ENCODE measurements at places on chromosomes 7 and 10.

GRCh38 chr7:14045651-14046050, 56.2 kb upstream of the ETV1 start:
- DNase-seq = no peak

DNA sequence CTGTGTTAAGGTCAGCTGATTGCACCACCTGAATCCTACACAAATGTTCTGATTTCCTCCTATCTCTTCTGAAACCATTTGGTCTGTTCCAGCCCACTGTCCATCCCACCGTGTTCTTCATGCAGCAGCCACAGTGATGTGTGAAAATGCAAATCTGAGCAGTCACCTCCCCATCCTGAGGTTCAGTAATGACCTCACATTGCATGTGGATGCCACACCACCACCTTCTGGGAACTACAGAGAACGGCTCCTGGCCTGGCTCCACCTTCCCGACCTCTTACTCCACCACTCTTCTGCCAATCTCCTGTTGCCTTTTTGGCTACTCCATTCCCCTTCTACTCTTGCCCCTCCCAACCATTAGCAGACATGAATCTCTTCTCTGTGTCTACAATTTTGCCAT, 244.4 kb downstream of the TNS3 start:
- no peak for DNase-seq

DNA sequence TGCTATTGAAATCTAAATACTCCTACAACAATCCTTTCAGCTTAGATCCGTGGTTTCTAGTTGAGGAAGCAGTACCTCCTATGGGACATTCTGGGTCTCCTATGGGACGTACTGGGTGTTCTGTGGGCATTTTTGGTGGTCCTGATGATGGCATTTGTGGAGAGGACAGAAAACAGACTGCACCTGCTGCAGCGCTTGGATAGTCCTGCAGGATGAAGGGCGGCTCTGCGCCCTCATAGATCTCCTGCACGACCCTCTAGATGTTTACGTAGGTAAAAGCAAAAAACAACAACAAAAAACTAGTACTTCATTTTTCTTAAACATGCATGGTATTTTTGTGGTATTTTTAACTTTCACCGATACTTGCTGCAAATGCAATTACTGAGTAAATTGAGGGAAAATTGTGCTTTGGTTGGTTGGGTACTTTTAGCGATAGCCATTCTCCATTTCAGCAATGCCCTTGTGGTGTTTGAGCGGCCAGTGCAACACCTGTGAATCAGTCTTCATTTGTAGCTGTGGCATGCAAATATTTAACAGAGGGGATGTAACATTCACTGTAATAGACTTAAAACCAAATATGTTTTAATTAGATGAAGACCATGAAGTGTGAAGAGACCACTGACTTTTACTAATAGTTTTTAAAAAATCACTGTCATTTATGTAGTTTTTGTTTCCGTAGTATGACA, 461.2 kb downstream of the SDK1 start:
- no peak for DNase-seq

DNA sequence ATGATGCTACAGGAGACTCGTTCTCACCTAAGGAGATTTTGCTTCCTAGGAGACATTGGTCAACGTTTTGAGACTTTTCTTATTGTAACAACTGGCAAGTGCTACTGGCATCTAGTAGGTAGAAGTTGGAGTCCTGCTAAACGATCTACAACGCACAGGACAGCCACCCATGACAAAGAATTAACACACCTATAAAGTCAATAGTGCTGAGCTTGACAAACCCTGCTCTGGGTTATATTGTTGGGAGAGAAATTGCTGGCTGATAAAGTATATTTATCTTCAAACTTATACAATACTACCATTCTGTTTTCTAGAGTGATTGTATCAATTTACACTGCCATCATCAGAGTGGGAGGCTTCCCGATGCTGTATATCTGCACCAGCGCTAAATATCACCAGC, 57.8 kb downstream of the SAMD9 start:
- no peak for DNase-seq

DNA sequence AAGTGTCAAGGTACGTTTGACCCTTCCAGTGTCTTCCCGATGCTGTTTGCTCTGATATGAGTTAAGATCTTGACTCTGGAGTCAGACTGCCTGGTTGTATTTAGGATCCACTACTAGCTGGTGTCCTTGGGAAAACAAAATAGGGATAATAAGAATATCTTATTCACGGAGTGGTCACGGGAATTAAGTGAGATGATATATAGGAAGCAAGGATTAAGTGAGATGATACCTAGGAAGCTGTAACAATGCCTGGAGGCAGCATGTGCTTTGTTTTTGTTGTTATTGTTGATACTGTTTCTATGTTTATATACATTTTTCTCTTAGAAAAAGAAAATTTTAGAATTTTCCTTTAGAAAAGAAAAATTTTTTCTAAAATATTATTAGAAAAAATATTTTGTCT, 87.0 kb downstream of the LYZL1 start:
- no peak for DNase-seq

DNA sequence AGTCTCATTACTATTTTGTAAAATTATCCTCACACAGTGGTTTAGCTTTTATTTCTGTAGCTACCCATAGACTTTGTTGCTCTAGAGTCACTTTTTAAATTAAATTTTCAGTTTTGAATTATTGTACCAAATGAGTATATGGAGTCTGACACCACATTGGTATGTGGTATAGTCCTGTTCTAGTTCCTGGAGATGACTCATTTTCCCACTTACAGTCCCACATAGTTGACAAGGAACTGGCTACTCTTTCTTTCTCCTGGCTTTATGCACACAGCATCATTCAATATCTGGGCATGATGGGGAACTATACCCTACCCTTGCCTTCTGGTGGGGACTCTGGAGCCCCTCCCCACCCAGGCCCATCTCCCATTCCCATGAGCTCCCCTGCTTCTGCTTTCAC, 92.6 kb upstream of the RAB11FIP2 start:
- DNase-seq = no peak

DNA sequence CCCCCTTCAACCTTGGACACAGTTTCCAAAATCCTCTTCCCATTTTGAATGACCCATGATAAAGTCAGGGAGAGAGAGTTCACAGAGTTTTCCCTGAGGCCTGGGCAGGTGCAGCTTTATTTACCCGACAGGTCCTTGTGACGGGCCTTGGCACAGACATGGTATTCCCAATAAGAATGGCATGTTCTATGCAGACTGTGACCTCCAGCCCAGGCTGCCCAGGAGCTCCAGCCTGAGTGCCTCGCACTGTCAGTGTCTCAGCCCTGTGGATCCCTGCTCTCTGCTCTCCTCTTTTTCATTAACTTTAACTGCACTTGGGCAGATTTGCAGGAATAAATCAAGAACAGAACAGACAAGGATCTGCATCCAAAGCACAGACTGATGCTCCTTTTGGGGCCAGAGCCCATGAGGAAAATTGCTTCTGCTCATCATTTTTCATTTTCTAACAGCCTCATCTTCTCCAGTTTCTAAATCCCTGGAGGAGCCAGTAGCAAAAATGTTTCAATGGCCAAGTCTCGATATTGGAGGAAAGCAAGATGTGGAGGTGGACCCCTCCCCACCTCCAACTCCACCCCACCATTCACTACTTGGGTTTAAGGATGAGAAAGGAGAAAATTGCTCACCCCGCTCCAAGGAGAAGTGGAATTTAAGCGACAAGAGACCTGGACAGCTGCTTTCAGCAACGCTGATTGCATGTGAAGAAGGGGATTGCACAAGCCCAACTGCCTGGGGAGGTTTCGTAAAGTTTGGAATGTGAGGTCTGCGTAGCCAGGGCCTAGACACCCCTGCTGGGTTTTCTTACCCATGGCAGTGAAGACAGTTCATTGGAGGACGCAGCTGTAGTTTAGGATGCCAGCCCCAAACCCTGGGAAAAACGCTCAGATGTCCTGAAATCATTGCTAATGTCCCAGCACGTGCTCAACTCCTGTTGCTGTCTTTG, 225.9 kb downstream of the WDR11 start:
- peak; percentile 71 for DNase-seq

DNA sequence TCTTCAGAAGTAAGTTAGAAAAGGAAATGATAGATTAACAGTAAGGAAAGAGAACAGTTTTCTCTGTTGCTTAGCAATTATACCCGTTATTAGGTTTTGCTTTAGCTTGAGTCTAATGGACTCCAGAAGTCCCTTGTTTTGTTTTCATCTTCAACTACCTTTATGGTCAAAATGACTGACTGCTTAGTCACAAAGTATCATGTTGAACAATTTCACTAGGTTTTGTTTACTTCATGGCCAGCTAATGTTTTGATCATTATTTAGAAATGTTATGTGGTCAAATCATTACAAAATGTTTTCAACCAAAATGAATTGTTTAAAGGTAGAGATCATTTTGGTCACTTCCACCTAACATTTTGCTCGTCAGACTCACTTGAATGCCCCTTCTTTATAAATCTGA, 1.9 kb downstream of the UBN2 start:
- no peak for DNase-seq

GRCh38 chr7:45924283-45924682, 3.2 kb upstream of the IGFBP3 start:
- DNase-seq = no peak

GRCh38 chr10:98453729-98454128, 7.0 kb upstream of the HPS1 start:
- no peak for DNase-seq

DNA sequence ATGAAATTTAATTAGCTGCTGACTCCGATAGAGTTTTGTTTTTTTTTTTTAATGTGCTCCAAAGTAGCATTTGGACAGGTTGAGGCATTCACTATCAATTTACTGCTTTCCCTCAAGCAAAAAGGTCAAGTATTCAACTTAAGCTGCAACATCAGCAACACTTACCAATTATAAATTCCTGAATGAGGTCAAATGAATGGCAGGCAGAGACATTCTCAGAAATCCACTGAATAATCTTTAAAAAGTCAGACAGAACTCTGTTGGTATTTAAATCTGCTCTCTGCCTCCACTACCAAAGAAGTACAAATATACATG, 62.8 kb downstream of the GSAP start:
- no peak for DNase-seq

- DNase-seq = no peak
Measured at GRCh38 chr10:25600651-25601050, 333.4 kb upstream of the MYO3A start.

- peak; percentile 84 for DNase-seq
Measured at GRCh38 chr10:112490545-112490944, 43.5 kb downstream of the VTI1A start.

DNA sequence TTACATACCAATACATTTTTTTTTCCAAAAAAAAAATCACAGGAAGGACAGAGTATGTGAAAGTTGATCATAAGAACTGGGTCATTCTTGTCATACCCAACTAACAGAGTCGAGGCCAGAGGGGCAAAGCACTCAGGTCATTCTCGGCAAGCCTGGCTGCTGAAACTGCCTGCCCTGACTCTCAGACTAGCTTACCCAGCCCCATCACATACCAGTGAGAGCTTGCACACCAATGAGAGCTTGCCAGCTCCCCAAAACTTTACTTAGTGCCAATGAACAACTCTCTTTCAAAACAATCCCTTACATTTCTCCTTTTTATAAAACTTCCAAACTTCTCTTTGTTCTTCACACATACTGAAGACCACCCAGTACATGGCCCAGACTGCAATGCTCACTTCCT, 48.9 kb downstream of the VOPP1 start:
- no peak for DNase-seq

- no peak for DNase-seq
Measured at GRCh38 chr7:112086496-112087254, 119.5 kb downstream of the DOCK4 start.

DNA sequence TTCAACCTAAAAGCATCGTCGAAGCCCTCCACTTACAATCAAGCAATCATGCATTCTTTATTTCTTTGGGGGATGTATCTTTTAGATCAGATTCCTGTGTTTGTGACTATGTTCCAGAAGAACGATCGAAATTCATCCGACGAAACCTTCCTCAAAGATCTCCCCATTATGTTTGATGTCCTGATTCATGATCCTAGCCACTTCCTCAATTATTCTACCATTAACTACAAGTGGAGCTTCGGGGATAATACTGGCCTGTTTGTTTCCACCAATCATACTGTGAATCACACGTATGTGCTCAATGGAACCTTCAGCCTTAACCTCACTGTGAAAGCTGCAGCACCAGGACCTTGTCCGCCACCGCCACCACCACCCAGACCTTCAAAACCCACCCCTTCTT, 13.8 kb downstream of the GPNMB start:
- DNase-seq = no peak
